ENCODE measurements at places on chromosomes 6 and 20.

GRCh38 chr6:8743170-8743745, 307.9 kb upstream of the SLC35B3 start:
- peak; percentile 61 for DNase-seq

- DNase-seq: no peak
Observed at GRCh38 chr6:57135885-57136284, 36.2 kb upstream of the BAG2 start.

- DNase-seq: no peak
Observed at GRCh38 chr20:40019510-40019909, 669.5 kb downstream of the MAFB start.

DNA sequence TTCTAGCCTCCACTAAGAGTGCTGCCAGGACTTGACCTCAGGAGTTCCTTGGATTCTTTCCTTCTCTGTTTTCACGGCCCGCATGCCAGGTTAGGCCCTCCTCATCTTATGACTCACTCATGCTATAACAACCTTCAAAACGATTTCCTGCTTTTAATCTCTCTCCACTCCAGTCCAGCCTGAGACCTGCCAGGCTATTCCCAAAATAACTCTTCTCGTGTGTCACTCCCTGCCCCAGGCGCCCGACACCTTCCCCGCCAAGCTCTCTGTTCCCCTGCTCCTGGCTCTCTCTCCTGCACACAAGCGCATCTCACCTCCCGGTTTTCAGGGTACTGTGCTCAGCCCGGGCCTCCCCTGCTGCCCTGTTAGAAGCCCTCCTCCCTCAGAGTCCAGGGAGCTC, 64.1 kb upstream of the RPS6KA2 start:
- DNase-seq: no peak

DNA sequence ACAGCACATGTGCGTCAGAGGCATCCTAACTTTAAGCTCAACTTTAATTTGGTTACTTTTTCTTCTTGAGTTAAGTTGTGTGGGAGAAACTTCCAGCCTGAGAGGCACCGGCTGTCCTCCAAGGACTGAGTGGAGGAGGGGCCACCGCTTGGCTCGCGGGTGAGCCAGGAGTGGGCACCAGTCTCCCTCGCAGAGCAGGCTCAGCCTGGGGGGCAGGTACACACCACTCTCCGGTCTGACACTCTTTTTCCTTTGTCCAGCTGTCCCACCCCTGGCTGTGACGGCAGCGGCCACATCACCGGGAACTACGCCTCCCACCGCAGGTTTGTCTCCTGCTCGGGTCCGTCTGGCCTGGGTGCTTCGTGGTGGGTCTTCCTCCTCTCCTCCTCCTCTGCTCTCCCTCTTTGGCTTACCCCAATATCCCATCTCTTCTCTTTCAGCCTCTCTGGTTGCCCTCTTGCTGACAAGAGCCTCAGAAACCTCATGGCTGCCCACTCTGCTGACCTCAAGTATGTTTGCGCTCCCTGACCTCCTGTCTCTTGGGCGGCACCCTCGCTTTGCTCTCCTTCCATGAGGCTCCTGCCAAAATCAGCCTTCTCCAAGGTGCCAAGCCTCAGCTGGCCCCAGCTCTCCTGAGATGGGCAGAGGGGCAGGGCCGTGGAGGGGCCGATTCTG, 32.6 kb upstream of the PCMTD2 start:
- no peak for DNase-seq

DNA sequence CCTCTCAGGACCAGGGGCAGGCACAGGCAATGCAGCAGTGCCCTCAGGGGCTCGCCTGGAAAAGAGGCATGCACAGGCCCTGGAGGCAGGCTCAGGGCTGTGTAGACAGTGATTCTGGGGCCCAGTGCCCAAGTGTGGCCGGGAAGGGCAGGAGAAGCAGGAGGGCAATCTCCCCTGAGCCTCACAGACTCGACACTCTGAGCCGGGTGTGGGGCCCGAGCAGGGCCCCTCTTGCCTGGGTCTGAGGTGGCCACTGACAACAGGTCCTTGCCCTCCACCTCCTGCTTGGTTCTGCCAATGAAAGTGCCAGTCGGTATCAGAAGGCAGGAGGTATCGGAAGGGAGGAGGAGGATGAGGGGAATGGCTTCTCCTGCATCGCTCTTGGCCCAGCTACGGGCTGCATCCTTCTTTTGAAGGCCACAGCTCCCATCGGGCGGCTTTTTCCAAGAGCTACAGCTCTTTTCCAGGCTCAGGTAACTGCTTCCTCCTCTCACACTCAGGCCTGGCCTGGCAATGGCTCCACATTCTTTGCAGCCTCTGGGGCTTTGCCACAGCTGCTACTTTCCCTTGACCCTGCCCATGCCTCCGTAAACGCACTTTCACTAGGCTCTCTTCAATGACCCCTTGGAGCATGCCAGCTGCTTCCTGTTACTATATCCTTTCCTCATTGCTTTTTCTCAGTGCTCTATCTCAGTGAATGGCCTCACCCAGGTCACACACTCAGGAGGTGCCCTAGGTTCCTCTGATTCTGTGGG, 24.5 kb downstream of the GABRR2 start:
- no peak for DNase-seq

DNA sequence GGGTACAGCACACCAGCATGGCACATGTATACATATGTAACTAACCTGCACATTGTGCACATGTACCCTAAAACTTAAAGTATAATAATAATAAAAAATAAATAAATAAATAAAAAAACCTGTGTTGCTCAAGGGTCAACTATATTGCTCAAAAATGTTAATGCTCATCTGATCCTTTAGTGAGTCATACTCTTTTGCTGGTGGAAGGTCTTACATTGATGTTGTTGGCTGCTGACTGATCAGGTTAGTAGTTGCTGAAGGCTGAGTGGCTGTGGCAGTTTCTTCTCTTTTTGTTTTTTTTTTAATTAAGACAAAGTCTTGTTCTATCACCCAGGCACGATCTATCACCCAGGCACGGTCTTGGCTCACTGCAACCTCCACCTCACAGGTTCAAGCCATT, 29.6 kb upstream of the SMIM26 start:
- no peak for DNase-seq

DNA sequence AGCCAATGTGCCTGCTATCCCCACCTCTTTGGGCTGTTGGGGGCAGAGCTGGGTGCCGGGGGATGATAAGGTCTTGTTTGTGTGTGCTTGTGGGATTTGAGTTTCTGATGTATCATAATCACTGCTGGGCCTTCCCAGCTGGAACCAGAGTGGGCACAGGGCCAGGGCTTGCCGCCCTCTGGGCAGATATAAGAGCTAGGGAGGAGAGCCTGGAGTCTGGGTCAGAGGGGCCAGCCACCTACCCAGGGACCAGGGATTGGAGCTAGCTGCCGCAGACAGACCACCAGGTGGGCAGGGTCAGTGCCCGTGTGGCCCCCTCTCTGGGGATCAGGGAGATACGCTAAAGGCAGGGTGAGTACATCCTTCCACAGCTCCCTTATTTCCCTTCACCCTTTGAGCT, 3.1 kb upstream of the TLDC2 start:
- no peak for DNase-seq

- peak; percentile 81 for DNase-seq
Observed at GRCh38 chr6:112780498-112781096, 433.5 kb downstream of the RFPL4B start.

- no peak for DNase-seq
Observed at GRCh38 chr6:159935065-159935464, 33.8 kb upstream of the IGF2R start.

DNA sequence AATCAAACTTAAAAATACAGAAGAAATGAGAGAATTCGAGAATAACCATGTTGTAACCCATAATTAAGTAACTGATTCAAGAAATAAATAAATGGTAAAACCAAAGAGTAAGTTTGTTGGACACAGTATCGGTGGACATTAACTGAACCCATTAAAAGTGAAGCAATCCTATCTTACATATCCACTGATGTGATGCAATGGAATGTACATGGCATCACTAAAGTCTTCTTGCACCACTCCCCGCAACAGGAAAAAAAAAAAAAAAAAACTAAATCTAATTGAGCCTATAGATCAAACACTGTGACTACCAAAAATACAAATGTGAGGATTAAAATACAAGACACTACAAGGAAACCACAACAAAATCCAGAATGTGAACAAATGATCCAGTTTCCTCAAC, 7.9 kb downstream of the SNX14 start:
- DNase-seq: no peak

GRCh38 chr6:43950731-43951062, 176.6 kb downstream of the MRPL14 start:
- DNase-seq: no peak

DNA sequence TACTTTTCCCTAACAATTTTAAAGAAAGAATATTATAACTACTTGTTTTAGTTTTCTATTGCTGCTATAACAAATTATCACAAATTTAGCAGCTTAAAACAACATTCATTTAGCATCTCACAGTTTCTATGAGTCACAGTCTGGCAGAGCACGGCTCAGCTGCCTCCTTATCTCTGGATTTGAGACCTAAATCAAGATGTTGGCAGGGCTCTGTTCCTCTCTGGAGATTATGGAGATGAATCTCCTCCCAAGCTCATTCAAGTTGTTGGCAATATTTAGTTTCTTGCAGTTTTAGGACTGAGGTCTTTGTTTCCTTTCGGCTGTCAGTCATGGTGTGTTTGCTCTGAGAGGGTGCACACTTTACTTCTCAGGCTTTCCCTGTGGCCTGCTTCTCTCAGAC, 1065.8 kb upstream of the EYS start:
- no peak for DNase-seq

DNA sequence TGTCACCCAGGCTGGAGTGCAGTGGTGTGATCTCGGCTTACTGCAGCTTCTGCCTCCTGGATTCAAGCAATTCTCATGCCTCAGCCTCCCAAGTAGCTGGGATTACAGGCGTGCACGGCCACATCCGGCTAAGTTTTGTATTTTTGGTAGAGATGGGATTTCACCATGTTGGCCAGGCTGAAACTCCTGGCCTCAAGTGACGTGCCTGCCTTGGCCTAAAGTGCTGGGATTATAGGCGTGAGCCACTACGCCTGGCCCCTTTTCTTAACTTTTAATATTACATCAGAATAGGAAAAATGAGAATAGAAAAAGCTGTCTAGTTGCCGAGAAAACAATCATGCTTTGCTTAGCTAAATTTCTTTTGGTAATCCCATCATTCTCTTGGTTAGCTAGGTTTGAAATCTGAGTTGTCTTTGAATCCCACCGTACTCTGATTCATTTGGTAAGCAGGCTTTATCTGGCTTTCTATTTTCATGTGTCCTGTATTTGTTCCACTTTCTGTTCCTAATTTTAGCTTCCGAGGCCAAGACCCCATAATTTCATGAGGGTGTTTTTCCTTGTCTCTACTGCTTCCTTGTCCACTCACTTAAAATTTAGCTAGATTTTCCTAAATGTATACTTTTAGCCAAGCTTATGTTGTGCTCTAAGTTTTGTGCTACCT, 83.5 kb downstream of the NCOA3 start:
- DNase-seq: no peak

DNA sequence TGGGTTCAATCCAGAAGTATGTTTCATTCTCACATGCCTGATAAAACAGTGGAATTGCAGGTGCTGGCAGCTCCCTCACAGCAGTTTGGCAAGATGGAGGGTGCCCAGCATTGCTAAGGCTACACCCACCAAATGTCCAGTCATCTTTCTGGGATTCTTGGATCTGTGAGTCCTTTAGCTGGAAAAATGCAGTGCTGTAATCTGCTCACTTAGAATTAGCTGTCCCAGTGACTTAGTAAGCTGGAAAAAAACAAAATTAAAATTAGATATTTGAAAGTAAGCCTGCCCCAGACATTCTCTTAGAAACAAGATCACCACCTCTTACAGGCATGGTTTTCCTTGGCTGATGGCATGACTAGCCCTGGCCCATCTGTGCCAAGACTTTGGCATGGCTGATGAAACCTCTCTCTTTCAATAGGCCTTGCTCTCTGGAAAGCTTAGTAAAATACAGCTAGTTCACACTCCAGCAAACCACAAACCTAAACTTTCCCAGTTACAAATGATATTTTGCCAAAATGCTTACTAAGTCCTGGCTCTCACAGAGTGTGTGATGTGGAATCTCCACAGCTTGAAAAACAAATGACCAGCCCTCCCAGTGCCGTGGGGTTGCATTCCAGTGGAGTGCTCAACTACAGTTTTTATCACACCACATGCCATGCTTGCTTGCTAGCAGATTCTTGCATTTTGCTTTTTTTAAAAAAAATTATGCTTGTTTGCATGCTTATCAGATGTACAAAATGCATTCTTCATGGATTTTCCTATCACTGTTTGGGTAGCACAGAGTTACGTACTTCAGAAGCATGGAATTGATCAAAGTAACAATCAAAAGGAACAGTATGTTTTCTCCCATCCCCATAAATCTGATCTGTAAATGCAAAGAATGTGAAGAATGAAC, 261.5 kb downstream of the EYA4 start:
- DNase-seq: no peak

DNA sequence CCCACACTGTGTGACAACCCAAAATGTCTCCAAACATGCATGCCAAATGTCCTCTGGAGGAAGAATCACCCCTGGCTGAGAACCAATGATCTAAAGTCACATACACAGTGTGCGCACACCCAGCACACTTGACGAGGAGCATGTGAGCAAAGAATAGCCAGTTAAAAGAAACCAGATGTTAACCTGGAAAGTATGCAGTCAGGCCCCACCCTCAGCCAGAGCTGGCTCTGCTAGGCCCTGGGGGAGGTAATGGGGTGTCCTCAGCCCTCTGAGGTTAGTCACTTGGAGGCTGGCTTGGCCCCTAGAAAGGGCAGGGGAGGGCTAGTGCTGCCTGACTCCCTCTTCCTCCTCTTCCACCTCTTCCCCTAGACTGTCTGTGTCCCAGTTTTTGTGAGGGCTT, 15.2 kb upstream of the GUCA1A start:
- no peak for DNase-seq

DNA sequence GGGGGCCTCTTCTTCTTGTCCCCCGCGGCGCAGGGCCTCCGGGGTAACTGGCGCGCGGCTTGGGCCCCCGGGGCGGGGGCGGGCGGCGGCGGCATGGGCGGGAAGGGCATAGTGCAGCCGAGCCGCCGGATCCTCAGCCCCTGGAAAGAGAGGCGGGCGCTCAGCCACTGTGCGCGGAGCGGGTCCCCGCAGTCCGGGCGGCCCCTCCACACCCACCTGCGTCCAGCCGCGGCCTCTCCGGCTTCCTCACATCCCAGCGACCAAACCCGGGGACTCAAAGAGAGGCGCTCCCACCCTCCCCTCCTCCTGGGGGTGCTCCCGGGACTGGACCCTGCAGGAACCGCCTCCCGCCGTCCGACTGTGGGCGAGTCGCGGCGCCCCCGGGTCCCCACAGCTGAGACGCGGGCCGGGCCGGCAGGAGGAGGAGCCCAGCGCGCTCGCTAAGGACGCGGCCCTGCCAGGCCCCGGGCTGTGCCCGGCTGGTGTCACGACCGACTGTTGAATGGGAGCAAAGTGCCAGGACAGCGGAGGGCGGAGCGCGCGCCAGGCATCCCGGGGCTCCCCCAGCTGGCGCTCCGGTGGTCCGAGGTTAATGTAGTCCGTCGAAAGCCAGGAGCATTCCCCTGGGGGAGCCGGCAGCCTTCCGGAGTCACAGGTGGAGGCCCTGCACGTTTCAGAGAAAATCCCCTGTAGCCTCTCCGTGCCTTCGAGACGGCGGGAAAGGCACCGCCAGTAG, at the start of gene PRR18:
TSS of gene PRR18 (minus strand) at position 360 of the 736 bp plus-strand sequence. CDS start at position 110, 250 bp downstream.
- DNase-seq: no peak

GRCh38 chr6:67775333-67775732, 859.7 kb upstream of the ADGRB3 start:
- DNase-seq: no peak

- DNase-seq: no peak
Observed at GRCh38 chr20:23068283-23068682, 17.8 kb downstream of the CD93 start.
